ENCODE measurements at places on chromosomes 2 and 18.

GRCh38 chr2:234490271-234491091 lies 6.4 kb downstream of the ARL4C start:
- DNase-seq, result peak; percentile 50

DNA sequence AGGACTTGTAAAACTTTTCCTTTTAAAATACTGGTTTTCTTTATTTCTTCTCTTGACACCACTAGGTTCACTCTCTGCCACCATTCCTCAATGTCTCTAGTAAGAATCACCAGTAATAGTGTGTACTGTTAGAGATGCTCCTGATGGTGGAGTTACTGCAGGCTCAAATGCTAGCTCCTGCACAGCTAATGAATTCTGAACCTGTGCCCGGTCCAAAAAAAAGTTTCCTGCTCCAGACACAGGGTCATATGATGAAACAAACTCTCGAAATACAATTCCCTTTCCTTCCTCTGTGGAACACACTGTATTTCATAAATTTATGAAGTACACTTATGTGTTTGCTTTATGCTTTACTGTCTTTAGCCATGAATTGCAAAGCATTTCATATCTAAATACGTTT lies 19.2 kb downstream of the PMS1 start:
- DNase-seq, result no peak

GRCh38 chr2:10084223-10084865 lies 4.1 kb upstream of the CYS1 start:
- DNase-seq, result no peak

- DNase-seq, result no peak
These were observed 11.6 kb upstream of the RBFA start for GRCh38 chr18:80022613-80023012.

DNA sequence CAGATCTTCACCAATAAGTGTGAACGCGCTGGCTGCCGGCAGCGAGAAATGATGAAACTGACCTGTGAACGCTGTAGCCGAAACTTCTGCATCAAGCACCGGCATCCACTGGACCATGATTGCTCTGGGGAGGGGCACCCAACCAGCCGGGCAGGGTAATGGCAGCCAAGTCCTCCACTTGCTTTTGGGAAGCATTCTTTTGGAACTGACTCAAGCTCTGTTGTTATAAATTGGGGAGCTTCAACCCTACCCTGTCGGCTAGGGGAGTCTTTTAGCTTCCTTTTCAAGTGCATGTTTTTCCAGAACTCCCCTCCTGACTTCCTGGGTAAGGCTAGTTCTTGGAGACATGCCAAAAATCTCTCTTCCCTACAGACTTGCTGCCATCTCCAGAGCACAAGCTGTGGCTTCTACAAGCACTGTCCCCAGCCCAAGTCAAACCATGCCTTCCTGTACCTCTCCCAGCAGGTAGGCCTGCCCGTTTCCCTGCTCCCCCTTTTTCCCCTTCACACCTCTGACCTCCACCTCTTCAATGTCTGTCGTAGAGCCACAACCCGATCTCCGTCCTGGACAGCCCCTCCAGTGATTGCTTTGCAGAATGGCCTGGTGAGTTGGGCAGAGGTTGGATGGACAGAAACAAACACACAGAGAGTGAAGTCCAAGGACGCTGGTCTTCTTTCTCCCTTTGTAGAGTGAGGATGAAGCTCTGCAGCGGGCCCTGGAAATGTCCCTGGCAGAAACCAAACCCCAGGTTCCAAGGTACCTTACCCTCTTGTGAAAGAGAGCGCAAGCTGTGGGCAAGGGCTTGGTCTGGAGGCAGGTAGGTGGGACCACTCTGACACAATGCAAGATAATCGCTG lies 1.5 kb downstream of the ZFAND2B start:
- DNase-seq, result no peak

DNA sequence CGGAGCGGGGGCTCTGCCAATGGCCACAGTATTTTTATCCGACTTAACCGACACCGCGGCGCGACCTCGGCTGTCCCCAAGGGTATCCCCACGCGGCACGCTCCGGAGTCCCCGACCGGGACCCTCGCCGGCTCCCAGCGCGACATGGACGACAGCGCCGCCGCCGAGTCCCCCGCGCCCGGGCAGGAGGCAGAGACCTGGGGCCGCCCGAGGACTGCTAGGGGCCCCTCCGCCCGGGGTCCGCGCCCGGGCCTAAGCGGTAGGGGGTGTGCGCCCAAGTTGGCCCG lies 468 bp downstream of the UXS1 start:
- no peak for DNase-seq

- DNase-seq, result no peak
These were observed 157.0 kb downstream of the MGAT5 start for GRCh38 chr2:134410831-134411231.

DNA sequence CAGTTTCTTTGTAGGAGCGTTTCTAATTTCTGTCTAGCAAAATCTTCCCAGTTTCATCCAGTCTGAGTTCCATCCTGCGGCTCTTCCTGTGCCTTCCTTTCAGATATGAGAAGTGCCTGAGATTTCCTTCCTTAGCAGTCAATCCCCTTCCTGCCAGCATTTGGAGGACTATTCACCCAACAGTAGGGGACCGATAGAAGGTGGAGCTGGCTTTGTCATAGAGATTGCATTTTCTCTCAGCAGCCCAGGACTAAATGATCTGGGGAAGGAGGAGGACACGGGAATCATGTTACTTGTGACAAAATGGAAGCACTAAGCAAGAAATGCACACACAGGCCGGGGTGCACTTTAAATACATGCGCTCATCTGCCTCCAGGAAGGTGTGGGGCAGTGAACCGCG lies 5.6 kb upstream of the SMIM21 start:
- DNase-seq, result no peak

DNA sequence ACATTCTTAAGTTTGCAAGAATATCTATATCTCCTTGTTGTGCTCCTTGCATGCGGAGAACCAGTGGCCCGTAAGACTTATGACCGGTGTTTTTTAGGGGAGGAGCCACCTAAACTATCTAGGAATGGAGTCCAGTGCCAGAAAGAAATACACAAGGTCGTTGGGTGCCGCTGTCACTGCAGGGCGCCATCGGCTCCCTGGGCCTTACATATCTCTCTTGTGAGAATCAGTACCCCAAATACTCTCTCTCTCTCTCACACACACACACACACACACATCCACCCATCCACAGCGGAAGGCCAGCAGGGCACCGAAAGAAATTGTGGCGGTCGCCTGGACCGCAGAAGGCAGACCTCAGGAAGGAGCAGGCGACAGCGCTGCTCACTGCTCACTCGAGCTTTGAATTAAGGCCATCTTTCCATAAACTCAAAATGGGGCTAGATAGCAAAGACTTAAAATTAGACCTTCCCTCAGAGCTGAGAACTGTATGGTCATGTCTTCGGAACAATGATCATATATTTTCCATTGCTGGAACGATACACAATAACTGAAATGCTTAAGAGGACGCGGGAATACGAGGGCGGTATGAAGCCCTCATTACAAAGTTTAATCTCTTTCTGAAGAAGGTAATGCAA lies 10.4 kb downstream of the NR4A2 start:
- DNase-seq, result no peak

DNA sequence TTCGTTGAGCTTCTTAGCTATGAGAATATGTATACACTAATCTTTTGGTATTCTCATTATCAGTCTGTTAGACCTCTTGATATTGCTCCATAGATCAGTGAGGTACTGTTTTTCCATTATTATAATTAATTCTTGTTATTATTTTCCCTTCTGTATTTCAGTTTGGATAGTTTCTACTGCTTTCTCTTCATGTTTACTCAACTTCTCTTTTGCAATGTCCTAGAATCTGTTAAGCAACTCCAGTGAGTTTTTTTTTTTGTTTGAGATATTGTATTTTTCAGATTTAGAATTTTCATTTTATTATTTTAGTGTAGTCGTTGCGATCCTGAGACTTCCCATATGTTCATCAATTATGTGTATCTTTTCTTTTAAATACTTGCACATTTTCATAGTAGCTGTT lies 260.8 kb downstream of the SETBP1 start:
- no peak for DNase-seq
